EH (cell line): ENCODE measurements at places on chromosomes 16 and 17.

DNA sequence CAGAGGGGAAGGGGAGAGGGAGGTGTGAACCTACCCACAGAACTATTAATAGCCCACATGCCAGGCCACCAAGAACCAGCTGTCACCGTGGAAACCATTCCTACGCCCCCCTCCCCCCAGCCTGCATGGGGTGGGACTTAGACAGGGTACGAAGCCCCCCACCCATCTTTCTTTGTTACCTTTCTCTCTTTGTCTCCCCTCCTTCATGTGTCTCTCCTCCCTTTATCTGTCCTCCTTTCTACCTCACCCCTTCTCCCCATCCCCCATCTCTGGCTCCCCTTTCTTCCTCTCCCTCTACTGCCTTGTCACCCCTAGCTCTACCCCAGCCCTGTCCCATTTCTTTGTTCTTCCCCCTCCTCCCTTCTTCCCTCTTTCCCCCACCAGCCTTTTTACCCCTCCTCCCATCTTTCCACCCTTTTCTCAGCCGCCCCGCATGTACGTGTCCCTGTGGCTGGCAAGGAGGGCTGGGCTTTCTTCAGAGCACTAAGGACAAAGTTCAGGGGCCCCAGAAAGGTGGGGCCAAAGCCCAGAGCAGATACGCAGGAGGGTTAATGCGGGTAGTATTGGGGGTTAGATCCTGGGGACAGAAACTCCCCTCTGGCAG is 8.0 kb downstream of the THRA start:
- DNase-seq: no peak

DNA sequence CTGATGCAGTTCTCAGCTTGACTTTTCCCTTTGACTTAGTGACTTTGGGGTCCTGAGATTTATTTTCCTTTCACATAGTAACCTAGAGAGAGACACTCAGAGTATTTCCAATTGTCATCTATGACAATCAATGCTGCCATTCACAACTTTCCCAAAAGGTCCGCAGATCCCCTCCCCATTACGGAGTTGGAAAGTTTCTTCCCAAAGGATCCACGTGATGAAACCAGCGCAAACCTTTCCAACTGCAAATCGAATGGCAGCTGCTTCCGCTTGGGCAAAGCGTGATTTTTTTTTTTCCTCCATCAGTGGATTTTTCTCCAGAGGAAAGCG is 538 bp upstream of the FCSK start:
- no peak for DNase-seq

GRCh38 chr17:16273499-16273898 is 56.5 kb downstream of the PIGL start:
- peak; percentile 34 for DNase-seq

- peak; percentile 66 for DNase-seq
Measured at GRCh38 chr17:77140878-77141767, at the start of gene SEC14L1. Gene SEC14L1 (plus strand): TSS chr17:77140969. CDS start chr17:77143597, 2,628 bp downstream.

GRCh38 chr16:84369105-84369504 is 767 bp downstream of the ATP2C2 start:
- no peak for DNase-seq

- no peak for DNase-seq
Measured at GRCh38 chr17:28505986-28506665, at the start of gene FOXN1. Gene FOXN1 (plus strand): TSS chr17:28506348. CDS start chr17:28523970, 17,622 bp downstream.

DNA sequence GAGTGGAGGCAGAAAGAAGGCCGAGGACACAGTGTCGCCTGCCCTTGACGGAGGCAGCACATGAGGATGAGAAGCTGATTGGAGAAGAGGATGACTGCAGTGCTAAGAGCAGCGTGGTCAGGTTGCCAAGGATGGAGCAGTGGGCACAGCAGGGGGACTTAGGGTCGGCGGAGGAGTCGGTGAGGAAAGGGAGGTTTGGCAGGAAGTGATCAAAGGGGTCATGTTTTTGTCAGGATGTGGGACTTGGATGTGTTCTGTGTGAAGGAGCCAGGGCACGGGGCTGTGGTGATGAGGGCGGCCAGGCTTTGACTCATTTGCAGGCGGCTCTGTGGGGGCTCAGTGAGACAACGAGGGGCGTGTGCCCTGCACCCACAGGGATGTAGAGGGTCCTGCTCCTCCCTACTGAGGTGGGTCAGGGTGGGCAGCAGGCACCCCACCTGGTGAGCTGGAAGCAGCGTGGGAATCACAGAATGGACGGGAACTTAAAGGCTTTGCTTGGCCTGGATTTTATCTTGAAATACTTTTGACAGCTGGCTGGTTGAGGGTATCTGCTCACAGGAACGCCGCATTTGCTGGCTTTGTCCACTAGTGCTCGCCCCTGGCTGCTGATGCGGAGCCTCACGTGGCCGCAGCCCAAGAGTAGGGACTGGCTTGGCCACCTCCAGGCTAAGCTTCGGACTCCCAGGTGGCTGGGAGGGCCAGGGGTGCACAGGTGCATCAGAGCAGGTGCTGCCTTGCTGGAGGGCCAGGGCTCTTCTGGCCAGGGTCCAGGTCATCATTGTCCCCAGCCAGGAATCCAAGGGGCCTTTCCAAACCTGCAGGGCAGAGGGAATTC is 6.0 kb downstream of the MPG start:
- DNase-seq: peak; percentile 34

DNA sequence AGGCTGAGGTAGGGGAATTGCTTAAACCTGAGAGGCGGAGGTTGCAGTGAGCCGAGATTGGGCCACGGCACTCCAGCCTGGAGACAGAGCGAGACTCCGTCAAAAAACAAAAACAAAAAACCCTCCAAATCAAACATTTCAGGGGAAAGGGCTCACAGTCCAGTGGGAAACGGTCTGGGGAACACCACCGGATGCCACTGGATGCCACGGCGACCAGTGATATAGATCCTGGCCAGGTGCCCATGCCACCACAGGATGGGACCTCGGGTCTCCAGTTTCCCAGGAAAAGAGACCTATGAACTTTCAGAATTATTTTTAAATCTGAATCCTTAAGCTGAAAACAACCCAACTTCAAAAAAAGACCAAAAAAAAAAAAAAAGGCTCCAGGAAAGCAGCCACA is 12.3 kb downstream of the CEP131 start:
- no peak for DNase-seq

DNA sequence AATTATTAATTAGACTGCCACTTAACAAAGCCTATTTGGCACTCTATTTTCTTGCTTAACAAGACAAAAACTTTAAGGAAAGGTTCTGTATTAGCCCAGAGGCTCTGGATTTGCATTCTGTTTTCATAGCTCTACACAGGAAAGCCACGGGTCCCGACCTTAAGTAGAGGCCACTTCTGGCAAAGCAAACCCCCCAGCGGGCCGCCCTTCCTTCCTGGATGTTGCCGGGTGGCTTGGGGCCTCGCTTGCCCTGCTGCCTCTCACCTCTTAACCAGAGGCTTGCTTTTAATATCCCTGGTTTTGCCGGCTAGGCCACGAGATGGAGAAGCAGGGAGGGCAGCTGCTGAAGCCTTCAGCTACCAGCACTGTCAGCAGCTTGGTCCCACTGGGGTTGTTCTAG is 4.4 kb downstream of the RTN4RL1 start:
- DNase-seq: no peak

- DNase-seq: no peak
Measured at GRCh38 chr16:7705885-7706284, 373.2 kb downstream of the RBFOX1 start.

DNA sequence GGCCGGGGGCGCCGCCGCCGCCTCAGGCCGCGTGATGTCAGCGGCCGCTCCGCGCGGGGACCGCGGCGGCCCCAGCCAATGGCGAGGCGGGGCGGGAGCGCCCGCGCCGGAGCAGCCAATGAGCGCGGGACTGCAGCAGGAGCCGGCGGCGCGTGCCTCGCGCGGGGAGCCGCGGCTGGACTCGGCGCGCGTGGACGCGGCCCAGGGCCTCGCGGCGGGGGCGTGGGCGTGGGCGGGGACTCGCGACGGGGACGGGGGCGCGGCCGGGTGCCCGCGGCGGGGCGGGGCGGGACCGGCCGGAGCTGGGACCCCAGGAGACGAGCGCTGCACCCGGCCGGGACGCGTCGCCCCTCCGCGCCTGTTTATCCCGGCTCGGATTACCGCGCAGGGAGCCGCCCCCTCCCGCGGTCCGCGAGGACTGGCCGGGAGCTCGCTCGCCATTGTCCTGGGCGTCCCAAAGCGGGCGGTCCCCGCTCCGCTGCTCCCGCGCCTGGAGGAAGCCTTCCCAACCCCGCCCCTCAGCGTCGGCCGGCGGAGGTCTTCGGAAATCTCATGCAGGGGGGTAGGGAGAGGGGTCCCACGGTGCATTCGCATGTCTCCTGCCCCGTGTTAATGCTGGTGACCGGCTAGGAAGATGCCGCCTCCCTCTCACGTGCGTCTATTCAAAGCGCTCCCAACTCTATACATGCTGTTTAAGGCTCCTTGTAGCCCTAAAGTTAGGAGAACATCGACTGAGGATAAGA is at the start of gene RNF157:
Gene RNF157, minus strand, starts transcription at position 33 of the 743 bp plus-strand sequence. CDS start 253 bp downstream, outside the sequence.
- peak; percentile 62 for DNase-seq

DNA sequence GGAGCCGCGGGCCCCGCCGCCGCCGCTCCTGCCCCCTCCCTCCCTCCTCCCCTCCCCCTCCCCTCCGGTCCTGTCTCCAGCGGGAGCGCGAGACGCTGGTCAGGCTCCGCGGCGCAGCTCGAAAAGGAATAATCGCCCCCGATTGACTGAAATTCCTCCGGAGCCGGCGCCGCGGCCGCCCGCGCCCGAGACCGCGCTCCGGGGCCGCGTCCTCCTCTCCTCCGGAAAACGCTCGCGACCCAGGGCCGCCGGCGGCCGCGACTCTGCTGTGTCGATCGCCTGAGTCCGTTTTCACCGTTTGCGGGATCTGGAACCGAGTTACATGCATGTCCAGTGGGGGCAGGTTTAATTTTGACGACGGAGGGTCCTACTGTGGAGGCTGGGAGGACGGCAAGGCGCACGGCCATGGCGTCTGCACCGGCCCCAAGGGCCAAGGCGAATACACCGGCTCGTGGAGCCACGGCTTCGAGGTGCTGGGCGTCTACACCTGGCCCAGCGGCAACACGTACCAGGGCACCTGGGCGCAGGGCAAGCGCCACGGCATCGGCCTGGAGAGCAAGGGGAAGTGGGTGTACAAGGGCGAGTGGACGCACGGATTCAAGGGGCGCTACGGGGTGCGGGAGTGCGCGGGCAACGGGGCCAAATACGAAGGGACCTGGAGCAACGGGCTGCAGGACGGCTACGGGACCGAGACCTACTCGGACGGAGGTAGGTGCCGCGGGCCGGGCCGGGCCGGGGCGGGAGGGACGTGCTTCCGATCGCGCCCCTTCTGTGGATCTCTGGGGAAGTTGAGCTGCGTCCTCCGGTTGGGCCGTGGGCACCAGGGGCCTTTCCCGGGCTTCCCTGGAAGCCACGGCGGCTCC is 744 bp downstream of the JPH3 start:
- DNase-seq: no peak

- DNase-seq: no peak
Measured at GRCh38 chr17:1872976-1873375, 43.2 kb downstream of the RPA1 start.

GRCh38 chr17:81518785-81519283 is 6.2 kb upstream of the ACTG1 start:
- peak; percentile 53 for DNase-seq

GRCh38 chr16:57633383-57634064 is 5.1 kb downstream of the ADGRG1 start:
- no peak for DNase-seq

GRCh38 chr16:28087675-28088300 is 24.3 kb upstream of the GSG1L start:
- no peak for DNase-seq

DNA sequence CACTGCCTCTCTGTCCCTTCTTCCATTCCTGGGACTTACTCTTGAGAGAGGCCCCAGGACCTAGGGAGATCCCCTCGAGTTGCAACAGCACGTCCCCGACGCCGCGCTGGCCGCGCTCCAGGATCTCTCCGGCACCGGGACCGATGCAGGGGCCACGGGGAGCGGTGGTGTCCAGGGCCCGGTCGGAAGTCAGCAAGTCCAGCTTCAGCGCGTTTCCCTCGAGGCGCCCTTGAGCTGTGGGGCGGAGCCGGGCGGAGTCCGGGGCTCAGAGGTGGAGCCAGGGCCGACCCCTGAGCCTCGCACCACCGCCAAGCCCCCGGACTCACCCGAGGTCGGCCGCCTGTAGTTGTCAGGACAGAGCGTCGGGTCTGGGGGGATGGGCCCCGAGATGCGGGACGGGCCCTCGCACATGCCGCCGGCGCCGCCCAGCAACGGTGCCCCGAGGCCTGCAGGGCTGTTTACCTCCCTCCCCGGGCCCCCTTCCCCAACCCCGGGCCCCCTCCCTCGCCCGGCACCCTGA is 458 bp downstream of the ENKD1 start:
- DNase-seq: peak; percentile 36

DNA sequence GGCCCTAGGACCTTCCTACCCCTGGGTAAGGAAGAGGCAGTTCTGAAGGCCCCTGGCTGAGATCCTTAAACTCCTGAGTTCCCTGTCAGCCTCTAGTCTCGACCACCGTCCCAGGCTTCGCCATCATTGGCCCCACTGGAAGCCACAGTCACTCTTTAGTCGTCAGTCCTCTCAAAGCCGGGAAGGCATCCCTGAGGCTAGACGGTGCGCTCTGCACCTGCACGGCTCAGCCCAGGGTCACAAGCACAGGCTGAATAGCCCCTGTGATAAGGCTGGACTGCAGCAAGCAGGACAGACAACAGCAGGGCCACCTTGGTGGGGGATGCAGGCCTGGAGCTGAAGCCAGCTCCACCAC is 3.3 kb upstream of the HEXIM1 start:
- DNase-seq: no peak

DNA sequence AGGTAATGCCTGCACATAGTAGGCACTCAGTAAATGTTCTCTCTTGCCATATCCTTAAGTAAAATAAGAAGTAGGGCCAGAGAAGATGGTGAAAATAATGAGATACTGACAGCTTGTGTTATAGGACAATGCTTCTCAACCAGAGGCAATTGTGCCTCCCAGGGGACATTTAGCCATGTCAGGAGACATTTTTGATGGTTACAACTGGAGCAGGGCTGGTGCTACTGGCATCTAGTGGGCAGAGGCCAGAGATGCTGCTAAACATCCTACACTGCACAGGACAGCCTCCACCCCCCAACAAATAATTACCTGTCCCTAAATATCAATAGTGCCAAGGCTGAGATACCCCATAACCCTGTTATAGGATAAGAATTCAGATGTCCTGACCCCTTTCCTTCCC is 1.7 kb downstream of the RAD51D start:
- DNase-seq: peak; percentile 50

DNA sequence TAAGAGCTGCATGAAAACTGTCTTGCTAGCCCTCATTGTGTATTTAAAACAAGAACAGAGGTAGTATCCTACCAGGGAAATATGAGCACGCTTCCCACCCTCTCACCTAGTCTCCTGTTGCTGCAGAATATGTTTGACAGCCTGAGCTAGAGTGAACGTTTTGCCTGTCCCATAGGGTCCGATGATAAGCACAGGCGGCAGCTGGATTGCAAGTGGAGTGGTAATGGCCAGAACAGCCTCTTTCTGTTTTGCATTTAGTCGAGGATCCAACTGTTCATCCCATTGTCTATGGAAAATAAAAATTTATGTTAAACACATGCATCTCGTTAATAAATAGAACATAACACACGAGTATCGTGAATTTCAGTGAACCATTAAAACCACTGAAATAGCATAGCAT is 84.2 kb downstream of the HELZ start:
- no peak for DNase-seq

GRCh38 chr16:813204-813915 is 12.8 kb upstream of the GNG13 start:
- DNase-seq: peak; percentile 55
